Omental fat pad (tissue), 4 donors: ENCODE measurements at places on chromosomes 3 and 15. TPM values are rescaled to one million over a fixed set of nuclear protein-coding genes. Genes with fewer than 3 reads are reported as not detected.

The SLC9C1 gene
- total RNA-seq, result 1.4 TPM

The GPR176 gene
- total RNA-seq, result 8.6 TPM

The PPP2R3A gene
- 7.6 TPM for total RNA-seq

The SKOR1 gene
- total RNA-seq, result 0.24 TPM

The NOX5 gene
- total RNA-seq, result 0.36 TPM

The SUCNR1 gene
- 1.1 TPM for total RNA-seq

The CADM2 gene
- 34.7 TPM for total RNA-seq

The CCDC54 gene
- total RNA-seq, result not detected

The GP5 gene
- total RNA-seq, result not detected

The BNC1 gene
- total RNA-seq, result 1.1 TPM

The PRTG gene
- total RNA-seq, result 6.8 TPM

The AADACL2 gene
- total RNA-seq, result 2.8 TPM

The CSTA gene
- 6.7 TPM for total RNA-seq
